T-cell (primary cell): ENCODE measurements at places on chromosomes 6 and 20. TPM values are rescaled to one million over a fixed set of nuclear protein-coding genes. Genes with fewer than 3 reads are reported as not detected.

RHAG gene
- total RNA-seq = 0.66 TPM

PTGIS gene
- total RNA-seq = 0.46 TPM

OVOL2 gene
- not detected for total RNA-seq

C6orf52 gene
- total RNA-seq = 1.1 TPM

PHACTR3 gene
- not detected for total RNA-seq

NXT1 gene
- 23.9 TPM for total RNA-seq

ECT2L gene
- not detected for total RNA-seq

CST3 gene
- 9.0 TPM for total RNA-seq

SLC32A1 gene
- total RNA-seq = not detected

DNA sequence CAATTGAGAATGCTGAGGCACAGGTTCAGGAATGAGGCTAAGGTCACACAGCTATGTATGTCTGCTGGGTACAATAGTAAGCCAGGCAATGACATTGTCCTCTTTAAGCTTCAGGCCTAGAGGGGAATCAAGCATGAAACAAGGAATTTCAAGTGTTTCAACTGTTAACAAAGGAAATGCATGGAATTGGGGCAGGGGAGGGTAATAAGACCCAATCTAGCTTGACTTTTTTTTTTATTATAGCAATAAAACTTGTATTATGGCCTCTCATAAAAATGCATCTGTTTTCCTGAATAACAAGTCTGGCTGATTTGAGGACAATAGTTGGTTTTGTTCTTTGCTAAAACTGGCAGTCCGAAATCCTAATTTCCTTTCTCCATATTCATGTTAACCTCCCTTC is 336.7 kb downstream of the CBLN4 start:
- H3K4me1 ChIP-seq = no peaks in the 10 kb centered on the region
- H3K36me3 ChIP-seq = no peaks in the 10 kb centered on the region
- no peak overlapping the region for H3K27ac ChIP-seq

DNA sequence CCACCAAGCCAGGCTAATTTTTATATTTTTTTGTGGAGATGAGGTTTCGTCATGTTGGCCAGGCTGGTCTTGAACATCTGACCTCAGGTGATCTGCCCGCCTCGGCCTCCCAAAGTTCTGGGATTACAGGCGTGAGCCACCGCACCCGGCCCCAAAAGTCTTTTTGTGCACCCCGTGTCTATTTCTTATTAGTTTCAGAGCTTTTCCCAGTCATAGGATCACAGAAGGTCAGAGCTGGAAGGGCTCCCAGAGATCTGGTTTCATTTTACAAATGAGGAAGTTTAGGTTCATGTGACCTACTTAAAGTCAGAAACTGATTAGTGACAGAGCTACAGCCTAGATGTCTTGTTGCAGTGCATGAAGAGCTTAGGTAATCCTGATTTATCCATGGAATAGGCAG is 1.6 kb upstream of the OGFRL1 start:
- no peak overlapping the region for H3K27ac ChIP-seq
- no peak overlapping the region for H3K4me3 ChIP-seq
- DNase-seq = no peak

DNA sequence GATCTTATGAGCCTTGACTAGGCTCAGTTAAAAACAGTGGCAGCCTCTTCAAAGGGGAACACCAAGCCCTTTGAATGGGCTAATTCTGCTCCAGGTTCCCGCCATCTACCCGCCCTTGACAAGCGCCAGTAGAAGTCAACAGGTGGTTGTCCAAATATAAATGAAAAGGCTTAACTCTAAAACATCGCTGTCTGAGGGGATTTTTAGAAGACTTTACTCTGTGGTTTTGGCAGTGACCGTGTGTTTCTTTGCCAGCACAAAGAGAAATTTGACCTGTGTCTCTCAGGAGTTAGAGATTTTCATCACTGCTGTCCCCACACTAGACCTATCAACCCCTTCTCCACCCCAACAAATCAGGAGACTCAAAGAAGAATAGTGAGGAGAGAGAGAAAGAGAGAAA is 19.8 kb upstream of the SIM1 start:
- DNase-seq = no peak
- no peaks in the 10 kb centered on the region for H3K36me3 ChIP-seq
- H3K4me1 ChIP-seq = no peaks in the 10 kb centered on the region
- no peak overlapping the region for H3K4me3 ChIP-seq

DNA sequence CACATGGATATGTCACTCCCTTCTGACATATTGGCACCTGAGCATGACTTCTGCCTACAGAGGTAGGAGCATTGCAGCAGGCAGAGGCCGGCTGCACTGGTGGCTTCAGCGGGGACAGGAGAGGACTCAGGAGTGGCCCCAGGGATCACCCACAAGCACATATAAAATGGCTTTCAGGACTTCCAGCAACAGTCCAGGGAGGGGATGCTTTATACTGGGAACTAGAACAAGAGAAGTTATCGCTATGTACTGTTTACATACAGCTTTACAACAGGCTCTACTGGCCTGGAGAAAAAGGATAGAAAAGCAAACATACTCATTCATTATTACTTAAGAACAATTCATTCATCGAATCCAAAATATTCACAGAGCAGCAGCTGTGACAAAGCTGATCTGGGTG is 337.8 kb downstream of the THBS2 start:
- no peak overlapping the region for H3K4me3 ChIP-seq
- no peaks in the 10 kb centered on the region for H3K36me3 ChIP-seq
- H3K27ac ChIP-seq = no peak overlapping the region

- no peaks in the 10 kb centered on the region for H3K27me3 ChIP-seq
- no peak overlapping the region for H3K4me3 ChIP-seq
- no peak overlapping the region for H3K27ac ChIP-seq
- H3K4me1 ChIP-seq = no peaks in the 10 kb centered on the region
- H3K36me3 ChIP-seq = no peaks in the 10 kb centered on the region
Observed at GRCh38 chr6:53437557-53438202, 88.9 kb upstream of the ELOVL5 start.

GRCh38 chr6:162533009-162533400 is 194.6 kb downstream of the PRKN start:
- DNase-seq = no peak
- H3K36me3 ChIP-seq = no peaks in the 10 kb centered on the region
- H3K27me3 ChIP-seq = no peaks in the 10 kb centered on the region
- H3K27ac ChIP-seq = no peak overlapping the region
- H3K4me3 ChIP-seq = no peak overlapping the region

DNA sequence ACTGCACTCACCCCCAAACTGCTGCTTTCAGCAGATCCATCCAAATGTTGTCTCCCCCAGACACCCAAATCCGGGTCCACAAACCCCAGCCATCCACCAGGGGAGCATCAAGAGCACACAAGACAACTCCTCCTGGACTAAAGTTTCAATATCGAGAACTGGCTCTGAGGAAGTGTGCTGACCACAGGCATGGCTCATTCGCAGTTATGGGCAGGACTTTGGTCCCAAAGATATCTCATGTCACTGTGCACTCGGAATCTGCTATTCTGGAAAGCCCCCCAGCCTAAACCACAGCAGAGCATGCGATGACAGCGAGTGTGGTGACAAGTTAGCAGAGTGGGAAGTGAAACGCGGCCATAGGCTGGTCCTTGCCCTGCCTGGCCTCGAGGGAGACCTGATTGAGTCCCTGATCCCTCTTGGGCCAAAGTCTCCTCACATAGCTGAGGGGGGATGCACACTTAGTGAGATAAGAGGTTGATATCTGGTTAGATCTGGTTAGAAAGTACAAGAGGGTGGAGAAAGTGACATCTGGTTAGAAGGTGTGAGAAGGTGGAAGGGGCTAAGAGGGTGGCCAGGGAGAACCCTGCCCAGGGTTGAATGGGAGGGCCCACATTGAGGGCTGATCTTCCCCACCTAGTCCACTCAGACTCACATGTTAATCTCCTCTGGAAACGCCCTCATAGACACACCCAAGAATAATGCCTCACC is 149.7 kb downstream of the MRPL14 start:
- H3K27me3 ChIP-seq = peaks cover 40% of the 10 kb centered on the region
- H3K27ac ChIP-seq = no peak overlapping the region
- DNase-seq = peak; percentile 22

DNA sequence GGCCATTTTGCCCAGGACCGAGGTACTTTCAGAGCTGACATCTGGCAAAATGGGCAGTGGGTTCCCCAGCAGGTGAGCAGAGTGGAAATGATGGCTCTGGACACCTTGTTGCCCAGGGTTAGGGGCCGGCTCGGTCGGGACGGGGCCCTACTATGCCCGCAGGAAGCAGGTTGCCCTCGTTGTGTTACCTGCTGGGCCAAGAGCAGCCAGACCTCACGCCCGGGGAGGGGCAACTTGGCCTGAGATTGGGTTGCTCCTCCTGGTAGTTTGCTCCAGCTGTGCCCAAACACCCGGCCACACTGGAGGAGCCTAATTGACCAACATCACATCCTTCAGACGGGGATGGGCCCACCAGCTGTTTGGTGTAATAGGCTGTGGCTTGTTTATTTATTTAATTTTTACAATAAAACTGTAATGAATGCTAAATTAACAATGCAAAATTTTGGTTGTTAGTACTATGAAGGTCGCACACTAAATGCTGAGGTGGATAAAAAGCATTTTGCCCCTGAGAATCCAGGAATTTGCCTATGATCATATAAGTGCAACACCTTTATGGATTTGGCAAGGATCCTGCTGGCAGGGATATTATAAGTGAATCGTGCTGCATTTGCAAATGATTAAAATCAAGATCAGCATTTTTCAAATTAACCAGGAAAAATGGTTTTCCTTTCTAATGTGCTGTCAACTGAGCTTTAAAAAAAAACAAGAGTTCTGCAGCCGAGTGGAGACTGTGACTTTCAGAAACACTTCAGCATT is 26.6 kb upstream of the PCMTD2 start:
- no peak for DNase-seq
- no peaks in the 10 kb centered on the region for H3K36me3 ChIP-seq
- no peak overlapping the region for H3K27ac ChIP-seq
- no peak overlapping the region for H3K4me3 ChIP-seq
- H3K27me3 ChIP-seq = peaks cover 11% of the 10 kb centered on the region
- peaks cover 54% of the 10 kb centered on the region for H3K4me1 ChIP-seq

DNA sequence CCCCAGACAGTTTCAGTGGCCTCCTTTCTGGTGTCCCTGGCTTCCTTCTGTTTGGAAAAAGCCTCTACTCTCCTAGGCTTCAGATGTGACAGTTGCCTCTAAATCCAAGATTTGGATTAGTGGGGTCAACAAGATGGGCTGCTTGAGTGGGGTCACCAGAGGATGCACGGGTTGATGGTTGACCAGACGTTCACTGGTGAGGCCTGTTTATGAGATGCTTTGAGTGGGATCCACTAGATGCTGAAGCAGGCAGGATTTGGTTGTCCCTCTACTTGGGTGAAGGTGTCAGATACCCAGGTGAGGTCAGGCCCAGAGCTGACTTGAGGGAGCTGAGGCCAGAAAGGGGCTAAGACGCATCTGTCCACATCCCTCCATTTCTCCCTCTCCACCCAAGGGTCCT is 8.1 kb upstream of the DLGAP4 start:
- no peak overlapping the region for H3K27ac ChIP-seq
- H3K4me3 ChIP-seq = no peak overlapping the region
- peaks cover 6% of the 10 kb centered on the region for H3K27me3 ChIP-seq
- no peaks in the 10 kb centered on the region for H3K4me1 ChIP-seq

- no peak for DNase-seq
- H3K27ac ChIP-seq = no peak overlapping the region
- no peaks in the 10 kb centered on the region for H3K4me1 ChIP-seq
- H3K36me3 ChIP-seq = no peaks in the 10 kb centered on the region
- no peak overlapping the region for H3K4me3 ChIP-seq
Observed at GRCh38 chr20:38334016-38334415, 12.3 kb upstream of the LBP start.

DNA sequence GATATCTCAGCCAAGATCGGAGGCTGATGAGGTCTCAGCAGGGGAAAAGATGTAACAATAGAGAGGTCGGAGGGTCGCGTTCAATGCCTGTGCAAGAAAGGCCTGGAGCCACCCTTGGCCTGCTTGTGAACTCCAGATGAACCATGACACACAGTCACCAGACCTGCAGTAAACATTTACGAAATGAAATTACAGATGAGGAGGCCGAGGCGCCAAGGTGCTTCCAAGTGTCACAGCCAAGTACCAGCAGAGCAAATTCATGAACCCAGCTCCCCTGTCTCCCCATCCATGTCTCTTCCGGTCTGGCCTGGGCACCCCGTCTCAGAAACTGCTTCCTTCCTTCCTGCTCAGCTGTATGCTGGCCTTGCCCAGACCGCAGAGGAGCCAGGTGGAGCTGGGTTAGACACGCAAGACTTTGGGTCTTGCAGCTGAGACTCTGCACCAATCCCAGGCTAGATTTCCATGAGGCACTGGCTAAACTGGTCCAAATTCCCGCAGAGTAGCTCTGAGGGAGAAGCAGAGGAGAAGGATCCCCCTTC is 48.1 kb downstream of the CHMP4B start:
- no peaks in the 10 kb centered on the region for H3K27me3 ChIP-seq
- no peak for DNase-seq
- peaks cover 12% of the 10 kb centered on the region for H3K4me1 ChIP-seq
- H3K4me3 ChIP-seq = no peak overlapping the region
- H3K36me3 ChIP-seq = peaks cover 14% of the 10 kb centered on the region

DNA sequence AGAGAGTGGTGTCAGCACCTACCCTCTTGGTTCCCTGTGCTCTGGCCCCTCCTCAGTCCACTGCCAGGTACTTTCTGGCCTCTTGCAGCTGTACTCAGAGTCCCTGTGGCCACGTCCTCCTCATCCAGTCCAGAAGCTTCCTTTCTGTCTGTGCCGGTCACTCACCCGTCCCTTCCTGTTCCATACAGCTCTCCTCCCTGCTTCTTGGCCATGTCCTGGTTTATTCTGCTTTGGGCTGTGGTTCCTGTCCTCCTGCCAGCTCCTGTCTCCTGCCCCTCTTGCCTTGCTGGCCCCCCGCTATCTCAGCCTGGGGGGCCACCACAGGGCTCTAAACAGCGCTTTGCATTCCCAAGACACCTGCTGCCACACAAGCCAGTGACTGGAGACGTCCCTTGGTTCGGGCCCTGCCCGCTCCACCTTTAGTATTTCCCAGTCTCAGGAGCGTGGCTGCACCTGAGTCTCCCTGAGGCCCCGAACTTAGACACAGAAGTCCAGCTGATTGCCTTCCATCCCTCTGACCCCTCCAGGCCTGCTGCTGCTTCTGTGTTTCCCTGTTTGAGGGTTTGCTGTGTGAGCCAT is 15.5 kb upstream of the RBM38 start:
- no peak overlapping the region for H3K4me3 ChIP-seq
- peaks cover 89% of the 10 kb centered on the region for H3K36me3 ChIP-seq
- H3K27ac ChIP-seq = no peak overlapping the region

DNA sequence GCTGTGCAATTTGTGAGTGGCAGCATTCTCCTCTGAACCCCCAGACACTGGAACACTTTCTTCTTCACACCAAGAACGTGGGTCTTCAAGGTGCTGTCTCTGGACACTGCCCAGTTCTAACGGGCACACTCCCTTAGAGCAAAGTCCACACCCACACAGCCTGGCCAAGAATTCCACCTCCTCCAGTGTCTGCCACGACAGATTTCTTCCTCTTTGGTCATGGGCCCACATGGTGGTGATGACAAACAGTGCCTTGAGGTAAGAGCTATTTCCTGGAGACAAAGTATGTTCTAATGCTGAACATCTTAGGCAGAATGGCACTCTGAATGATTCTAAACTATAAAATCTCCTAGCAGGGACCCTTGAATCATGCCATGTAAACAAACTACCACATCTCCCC is 25.5 kb upstream of the SSTR4 start:
- no peaks in the 10 kb centered on the region for H3K27me3 ChIP-seq
- no peaks in the 10 kb centered on the region for H3K4me1 ChIP-seq
- no peaks in the 10 kb centered on the region for H3K36me3 ChIP-seq
- no peak overlapping the region for H3K27ac ChIP-seq
- DNase-seq = no peak
- H3K4me3 ChIP-seq = no peak overlapping the region
